ENCODE measurements at places on chromosomes 3 and 15.

DNA sequence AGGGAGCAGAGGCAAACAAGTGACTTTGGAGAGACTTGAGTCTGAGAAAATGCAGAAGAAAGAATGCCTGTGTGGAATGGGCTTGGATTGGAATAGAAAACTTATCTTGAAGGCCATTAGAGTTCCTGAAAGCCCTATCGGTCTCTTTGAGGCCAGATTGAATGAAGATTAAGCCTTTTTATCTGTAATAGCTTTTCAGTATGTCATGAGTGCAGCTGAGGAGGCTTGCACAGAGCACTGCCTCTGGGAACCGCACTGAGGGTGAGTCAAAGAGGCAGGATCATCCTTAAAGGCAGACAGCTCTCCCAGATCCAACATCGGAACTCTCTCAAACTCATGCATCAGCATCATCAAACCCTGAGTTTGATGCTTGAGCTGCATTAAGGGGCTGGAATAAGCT is 515.2 kb downstream of the NTRK3 start:
- no peak for DNase-seq

GRCh38 chr3:58167431-58168351 is 43.1 kb downstream of the DNASE1L3 start:
- peak; percentile 69 for DNase-seq

GRCh38 chr3:191721390-191721861 is 260.5 kb downstream of the PYDC2 start:
- no peak for DNase-seq

- DNase-seq = no peak
Observed at GRCh38 chr3:173340626-173341025, 56.9 kb upstream of the NLGN1 start.

- DNase-seq = no peak
Observed at GRCh38 chr3:193229851-193230420, 11.1 kb upstream of the PLAAT1 start.

- peak; percentile 16 for DNase-seq
Observed at GRCh38 chr3:18098960-18099587, 326.1 kb downstream of the SATB1 start.

- no peak for DNase-seq
Observed at GRCh38 chr15:60057554-60057953, 53.4 kb downstream of the FOXB1 start.

DNA sequence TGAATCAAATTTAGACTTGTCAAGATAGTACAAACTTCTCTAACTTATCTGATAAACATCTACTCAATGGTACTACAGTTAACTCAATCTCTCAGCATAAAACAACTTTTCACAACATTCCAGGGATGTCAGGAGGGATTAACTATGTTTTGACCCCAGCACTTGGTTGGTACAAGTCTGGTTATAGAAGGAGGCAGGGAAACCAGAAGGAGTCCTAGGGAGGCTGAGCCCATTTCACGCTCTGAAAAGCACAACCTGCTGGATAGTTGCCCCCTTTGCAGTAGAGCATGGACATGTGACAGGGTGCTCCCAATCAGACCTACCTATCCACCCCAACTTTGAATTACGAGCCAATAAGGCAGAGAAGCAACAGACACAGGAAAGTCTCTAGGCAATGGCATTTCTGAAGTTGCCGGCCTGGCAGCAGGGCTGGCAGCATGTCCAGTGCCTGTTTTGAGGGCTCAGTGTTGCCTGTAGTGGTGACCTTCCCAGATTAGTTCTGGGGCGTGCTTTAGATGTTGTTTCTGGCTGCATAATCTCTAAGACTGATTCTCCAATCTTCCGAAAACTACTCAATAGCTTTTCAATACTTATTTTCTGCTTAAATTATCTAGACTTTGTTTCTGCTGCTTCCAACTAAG is 8.2 kb downstream of the ANKUB1 start:
- DNase-seq = no peak

DNA sequence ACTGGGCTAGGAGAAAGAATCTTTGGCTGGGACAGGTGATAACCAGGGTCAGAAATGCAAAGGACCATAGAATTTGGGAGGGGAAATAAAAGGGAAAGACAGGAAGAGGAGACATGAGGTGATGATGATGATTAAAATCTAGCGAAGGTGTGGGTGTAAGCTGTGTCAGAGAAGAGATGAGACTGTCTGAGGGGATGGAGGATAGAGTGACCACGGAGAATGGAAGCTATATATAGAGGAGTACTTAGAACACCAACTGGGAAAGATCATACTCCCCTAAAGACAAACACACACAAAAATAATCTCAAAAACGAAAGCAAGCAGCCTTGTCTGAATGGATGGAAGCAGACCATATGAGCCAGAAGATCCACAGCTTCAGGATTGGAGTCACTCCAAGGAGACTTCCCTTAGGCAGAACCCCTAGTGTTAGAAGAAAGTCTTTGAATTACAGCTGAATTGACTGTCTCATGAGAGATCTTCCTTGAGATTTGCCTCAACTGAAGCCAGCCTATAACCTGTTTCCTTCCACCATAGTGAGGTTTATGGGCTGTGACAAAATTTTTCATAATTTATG is 115.2 kb upstream of the DAZL start:
- DNase-seq = no peak

DNA sequence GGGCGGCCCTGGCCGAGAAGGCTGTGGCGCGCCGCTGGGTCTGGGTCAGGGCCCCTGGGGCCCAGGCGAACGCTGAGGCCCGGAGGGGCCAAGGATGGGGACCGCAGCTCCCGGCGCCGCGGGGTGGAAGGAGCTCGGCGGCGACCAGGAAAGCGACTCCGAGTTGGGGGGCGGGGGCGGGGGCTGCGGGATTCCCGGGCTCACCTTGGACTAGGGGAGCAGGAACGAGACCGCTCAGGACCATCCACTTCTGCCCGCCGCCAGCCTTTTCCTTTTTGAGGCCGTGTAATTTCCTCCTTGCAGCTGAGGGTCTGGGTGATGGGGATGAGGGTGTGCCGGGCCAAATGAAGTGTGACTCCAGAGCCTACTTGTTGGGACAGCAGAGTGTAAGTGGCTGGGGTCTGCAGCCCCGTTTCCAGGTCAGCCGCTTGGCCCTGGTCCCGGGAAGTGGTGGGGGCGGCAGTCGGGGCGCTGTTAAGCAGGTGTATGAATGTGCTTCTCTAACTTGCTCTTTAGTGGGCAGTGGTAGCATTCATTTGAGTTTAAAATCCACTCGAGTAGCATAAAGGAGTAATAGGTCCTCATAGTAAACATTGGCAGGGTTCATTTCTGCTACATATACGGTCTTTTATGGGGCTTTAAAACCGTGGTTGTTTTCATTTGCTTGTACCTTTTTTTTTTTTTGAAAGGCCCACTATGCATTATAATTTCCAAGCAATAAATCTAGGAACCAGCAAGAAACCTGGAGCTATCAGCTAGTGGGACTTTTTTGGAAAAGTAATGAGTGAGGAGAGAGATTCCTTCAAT is 717 bp downstream of the PXK start:
- peak; percentile 65 for DNase-seq

- DNase-seq = no peak
Observed at GRCh38 chr3:139814646-139815045, 120.3 kb upstream of the CLSTN2 start.

DNA sequence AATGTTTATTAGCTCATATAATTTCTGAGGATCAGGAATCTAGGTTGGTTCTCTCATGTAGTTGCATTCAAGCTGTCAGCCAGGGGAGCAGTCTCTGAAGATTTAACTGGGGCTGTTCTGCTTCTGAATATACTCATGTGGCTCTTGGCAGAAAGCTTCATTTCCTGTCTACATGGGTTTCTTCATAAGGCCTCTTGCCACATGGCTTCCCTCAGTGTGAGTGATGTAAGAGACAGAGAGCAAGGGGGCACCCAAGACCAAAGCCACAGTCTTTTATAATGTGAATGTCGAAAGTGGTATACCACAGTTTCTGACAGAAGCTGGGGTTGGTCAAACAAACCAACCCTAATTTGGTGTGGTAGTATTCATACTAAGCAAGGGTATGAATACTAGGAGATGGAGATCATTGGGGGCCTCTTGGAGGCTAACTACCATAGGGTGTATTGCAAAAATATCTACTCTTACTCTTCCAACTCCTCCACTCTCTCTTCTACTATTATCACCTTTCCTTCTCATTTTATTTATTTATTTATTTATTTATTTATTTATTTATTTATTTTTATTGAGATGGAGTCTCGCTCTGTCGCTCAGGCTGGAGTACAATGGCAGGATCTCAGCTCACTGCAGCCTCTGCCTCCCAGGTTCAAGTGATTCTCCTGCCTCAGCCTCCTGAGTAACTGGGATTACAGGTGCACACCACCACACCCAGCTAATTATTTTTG is 123.8 kb downstream of the B3GALNT1 start:
- no peak for DNase-seq

- no peak for DNase-seq
Observed at GRCh38 chr15:29242456-29243242, 27.0 kb downstream of the NSMCE3 start.

- no peak for DNase-seq
Observed at GRCh38 chr3:84275532-84275931, 683.3 kb upstream of the CADM2 start.

DNA sequence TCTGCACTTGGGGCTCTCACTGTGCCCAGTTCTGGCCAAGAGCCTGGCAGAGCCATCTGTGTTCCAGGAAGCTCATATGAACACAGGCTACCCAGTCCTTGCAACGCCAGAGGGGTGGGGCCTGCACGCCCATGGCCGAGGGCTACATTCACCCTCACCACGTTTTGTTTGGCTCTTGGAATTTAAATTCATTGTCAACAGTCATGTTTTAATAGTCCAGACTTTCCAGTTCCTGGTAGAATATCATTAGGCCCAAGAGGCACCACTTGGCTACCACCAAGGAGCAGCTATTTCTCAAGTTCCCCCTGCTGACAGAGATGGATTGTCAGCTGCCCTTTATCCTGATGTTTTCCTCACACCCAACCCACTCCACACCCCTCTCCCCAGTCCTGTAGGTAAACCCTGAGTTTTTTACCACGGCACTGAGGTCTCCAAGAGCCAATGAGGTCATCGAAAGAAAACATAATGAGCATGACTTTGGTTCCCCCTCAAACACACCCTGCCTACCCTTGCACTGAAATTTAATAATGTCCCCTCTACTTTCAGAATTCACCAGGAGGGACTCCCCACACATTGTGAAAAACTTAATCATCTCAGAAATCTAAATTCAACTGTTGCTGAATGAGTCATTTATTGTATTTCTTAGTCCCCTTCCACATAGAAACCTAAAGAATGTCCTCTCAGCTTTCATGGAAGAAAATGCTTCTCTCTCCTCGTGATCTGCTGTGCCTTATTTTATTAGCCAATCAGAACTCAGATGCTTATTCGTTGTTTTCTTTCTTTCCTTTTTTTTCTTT is 125.1 kb downstream of the SHQ1 start:
- no peak for DNase-seq

DNA sequence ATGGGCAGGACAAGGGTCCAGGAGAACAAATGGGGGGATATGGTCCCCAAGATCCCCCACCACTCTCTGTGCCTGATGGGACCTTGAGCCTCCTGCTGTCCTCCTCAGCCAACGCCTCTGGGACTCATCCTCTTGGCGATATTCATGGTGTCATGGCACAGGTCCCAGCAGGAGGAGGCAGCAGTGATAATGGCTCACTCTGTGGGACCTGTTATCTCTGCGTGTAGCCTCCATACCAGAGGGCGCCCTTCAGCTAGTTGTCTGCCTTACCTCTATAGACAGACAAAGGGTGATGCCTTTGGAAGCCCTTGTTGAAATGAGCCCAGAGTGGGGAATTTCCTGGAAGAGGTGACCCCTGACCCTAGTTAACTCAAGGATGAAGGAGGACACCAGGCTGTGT is 7.4 kb downstream of the ZBTB47 start:
- peak; percentile 39 for DNase-seq

DNA sequence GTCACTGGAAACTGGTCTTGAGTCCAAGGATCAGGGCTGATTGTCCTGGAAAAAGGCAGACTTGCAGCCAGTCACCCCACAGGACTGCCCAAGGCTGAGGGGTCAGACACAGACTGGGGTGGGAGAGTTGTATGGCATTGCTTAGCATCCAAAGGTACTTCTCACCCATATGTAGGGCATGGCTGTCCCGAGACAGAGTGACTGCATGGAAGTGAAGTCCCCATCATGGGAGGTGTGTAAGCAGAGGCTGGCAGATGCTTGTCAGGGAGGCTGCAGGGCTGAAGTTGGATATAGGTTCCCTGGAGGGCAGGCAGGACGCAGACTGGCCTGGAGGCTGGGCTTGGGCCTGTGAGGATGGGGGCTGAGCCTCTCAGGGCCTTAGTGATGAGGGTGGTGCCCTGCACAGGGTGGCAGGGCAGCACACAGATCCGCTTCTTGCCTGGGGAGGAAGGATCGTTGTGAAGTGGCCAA is 31.1 kb downstream of the PSTPIP1 start:
- no peak for DNase-seq

- peak; percentile 72 for DNase-seq
Observed at GRCh38 chr15:42581272-42581730, 5.9 kb downstream of the STARD9 start.

- no peak for DNase-seq
Observed at GRCh38 chr15:43237842-43238470, 17.1 kb upstream of the EPB42 start.

DNA sequence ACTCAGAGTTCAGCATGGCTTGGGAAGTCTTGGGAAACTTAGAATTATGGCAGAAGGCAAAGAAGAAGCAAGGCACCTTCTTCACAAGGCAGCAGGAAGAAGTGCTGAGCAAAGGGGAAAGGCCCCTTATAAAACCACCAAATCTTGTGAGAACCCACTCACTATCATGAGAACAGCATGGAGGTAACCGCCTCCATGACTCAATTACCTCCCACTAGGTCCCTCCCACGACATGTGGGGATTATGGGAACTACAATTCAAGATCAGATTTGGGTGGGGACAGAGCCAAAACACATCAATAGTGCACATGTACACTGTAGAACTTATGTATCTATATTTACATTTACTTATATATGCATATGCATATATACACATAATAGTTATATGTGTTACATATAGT is 565.3 kb upstream of the NR2F2 start:
- DNase-seq = no peak

- no peak for DNase-seq
Observed at GRCh38 chr3:30546934-30547333, 59.5 kb upstream of the TGFBR2 start.

- DNase-seq = peak; percentile 39
Observed at GRCh38 chr3:138434276-138434874, at the start of gene ESYT3. TSS of gene ESYT3 (plus strand) at chr3:138434616. CDS start at chr3:138434799, 183 bp downstream.

DNA sequence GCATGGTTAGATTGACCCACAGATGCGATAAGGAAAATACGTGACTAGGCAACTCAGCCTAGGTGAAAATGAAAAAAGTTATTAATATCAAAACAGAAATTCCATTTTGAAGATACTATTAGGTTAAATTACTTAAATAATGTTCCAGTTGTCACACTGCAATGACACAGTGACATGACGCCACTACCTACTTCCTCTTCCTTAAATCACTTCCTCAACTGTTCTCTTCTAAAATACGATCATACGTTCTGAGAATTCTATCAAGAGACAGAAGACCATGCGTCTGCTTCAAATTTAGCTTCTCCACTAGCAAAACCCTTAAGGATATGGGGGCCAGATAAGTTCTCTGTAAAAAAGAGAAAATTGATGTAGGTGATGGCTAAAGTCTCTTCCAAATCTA is 18.2 kb downstream of the CMTM6 start:
- DNase-seq = no peak

- no peak for DNase-seq
Observed at GRCh38 chr15:99976811-99977271, 243.6 kb upstream of the LYSMD4 start.

Data from erythroblast (primary cell).